ENCODE measurements at places on chromosomes 16 and 17. TPM values are rescaled to one million over a fixed set of nuclear protein-coding genes. Genes with fewer than 3 reads are reported as not detected.
A peak's percentile ranks its signal among the peaks of the same experiment; 100 is the strongest.

- no peak overlapping the region for H3K4me3 ChIP-seq
- DNase-seq: no peak
- H3K27me3 ChIP-seq: no peaks in the 10 kb centered on the region
- no peak overlapping the region for H3K27ac ChIP-seq
Observed at GRCh38 chr16:56204816-56205215, 13.5 kb downstream of the GNAO1 start.

DNA sequence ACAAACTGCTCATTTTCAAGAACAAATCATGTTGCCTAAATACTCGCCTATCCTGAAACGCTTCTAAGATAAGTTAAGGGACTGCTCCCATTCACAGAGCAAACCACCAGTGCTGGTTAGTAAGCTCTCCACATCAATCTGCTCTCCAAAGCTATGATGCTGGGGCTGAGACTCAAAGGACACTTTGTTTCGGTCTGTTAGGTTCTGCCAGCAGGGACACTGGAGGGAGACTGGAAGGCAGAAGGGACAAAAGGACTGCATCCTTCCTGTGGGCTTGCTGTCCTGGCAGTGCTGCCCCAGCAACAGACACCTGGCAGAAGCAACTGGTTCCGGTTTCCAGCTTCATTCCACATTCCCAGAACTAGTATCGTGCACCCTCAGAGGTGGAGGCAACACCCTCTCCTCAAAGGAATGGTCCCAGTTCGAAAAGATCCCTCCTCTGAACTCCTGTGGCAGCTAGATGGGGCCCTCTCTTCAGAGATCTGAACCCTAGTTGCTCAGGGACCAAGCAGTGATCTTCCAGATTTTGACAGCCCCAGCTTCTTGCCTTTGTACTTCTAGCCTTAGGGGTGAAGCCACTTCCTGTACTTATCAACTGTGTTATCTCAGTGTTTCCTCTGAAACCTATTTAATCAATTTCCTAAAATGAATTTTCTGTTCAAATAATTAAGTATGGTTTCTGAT is 73.4 kb upstream of the GSG1L start:
- peaks cover 55% of the 10 kb centered on the region for H3K36me3 ChIP-seq
- peak overlapping the region; percentile 84 for H3K27ac ChIP-seq
- peaks cover 47% of the 10 kb centered on the region for H3K4me1 ChIP-seq
- no peak overlapping the region for H3K4me3 ChIP-seq

DNA sequence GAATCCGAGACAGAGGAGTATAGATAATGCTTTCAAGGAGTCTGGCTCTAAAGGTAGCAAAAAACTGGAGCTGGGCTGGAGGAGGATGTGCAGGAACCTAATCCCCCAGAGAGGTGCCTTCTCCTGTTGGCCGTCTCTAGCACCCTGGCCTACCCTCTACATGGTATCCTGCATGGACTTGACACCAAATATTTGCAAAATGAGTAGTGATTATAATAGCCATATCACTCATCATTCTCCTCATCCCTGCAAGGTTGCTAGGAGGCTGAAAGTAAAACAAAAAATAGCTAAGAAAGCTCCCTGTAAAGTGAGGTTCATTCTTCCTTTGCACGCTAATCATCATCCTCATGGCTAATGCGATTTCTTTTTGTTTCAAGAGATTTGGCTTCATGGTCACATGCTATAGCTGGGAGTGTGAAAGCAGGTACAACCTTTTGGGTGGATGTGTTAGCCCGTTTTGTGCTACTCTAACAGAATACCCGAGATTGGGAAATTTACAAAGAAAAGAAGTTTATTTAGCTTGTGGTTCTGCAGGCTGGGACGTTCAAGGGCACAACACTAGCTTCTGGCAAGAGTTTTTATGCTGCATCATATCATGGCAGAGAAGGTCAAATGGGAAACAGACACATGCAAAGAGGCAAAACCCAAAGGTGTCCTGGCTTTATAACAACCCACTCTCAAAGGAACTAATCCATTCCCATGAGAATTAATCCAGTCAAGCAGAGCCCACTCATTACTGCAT is 27.1 kb upstream of the CIITA start:
- peaks cover 20% of the 10 kb centered on the region for H3K27me3 ChIP-seq
- H3K27ac ChIP-seq: no peak overlapping the region
- DNase-seq: no peak
- no peaks in the 10 kb centered on the region for H3K36me3 ChIP-seq
- no peak overlapping the region for H3K4me3 ChIP-seq
- H3K4me1 ChIP-seq: peaks cover 10% of the 10 kb centered on the region

DNA sequence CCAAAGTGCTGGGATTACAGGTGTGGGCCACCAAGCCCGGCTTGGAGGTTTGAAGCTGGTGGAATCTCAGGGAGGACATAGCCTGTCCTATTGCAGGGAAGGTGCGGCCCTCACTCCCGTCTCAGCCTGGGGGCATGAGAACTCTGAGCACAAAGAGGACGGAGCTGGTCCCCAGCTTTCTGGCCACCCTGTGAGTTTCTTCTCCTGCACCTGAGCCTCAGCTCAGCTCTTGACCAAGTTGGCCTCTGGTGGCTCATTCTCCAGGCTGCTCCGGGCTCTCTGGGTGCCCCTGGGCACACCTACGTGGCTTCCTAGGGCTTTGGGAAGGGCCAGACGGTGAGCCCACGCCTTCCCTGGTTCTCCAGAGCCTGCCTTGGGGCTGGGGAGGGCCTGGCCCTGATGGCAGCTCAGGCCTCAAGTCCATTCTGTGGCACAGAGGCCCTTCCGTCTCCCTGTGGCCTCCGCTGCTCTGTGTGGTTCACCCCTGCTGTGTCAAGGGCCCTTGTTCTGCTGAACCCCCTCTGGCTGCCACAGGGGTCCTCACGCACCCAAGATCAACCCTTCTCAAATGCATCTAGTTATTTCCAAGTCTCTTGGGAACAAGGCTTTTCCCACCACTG is 6.9 kb upstream of the FASN start:
- H3K27ac ChIP-seq: peak overlapping the region; percentile 96
- H3K4me3 ChIP-seq: peak overlapping the region; percentile 89
- no peak for DNase-seq
- no peaks in the 10 kb centered on the region for H3K27me3 ChIP-seq
- H3K36me3 ChIP-seq: peaks cover 1% of the 10 kb centered on the region

DNA sequence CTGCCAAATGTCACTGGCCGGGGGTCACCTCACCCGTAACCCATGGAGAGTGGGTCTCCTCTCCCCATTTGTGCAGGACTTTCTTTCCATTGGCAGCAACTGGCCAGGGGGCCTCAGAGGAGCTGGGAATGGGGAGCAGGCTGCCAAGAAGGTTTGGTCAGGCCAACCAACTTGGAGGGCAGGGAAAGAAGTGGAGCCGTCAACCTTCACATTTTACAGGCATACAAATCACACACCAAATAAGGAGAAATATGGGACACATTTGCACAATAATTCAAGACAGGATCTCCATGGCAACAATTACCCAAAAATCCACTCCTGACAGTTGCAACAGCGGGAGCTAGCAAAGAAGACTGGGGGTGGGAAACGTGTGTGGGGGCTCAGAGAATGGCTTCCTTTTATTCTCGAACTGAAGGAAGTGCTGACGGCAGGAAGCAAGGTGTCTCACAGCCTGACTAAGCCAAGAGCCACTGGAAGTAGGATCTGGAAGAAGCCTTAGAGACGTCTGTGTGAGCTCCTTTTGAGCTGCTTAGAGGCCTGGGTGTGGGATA is 20.9 kb downstream of the RPRML start:
- H3K36me3 ChIP-seq: peaks cover 15% of the 10 kb centered on the region
- peaks cover 5% of the 10 kb centered on the region for H3K4me1 ChIP-seq
- no peak overlapping the region for H3K4me3 ChIP-seq
- H3K27ac ChIP-seq: no peak overlapping the region
- no peaks in the 10 kb centered on the region for H3K27me3 ChIP-seq

GRCh38 chr17:82121246-82121645 is 23.2 kb upstream of the FASN start:
- DNase-seq: no peak
- H3K4me1 ChIP-seq: peaks cover 34% of the 10 kb centered on the region
- no peaks in the 10 kb centered on the region for H3K27me3 ChIP-seq
- peaks cover 5% of the 10 kb centered on the region for H3K36me3 ChIP-seq
- no peak overlapping the region for H3K4me3 ChIP-seq
- H3K27ac ChIP-seq: no peak overlapping the region

- H3K4me1 ChIP-seq: peaks cover 22% of the 10 kb centered on the region
- no peak for DNase-seq
Observed at GRCh38 chr17:8413328-8413727, 15.7 kb upstream of the RNF222 start.

GRCh38 chr17:7651097-7651664 is 455 bp downstream of the ATP1B2 start:
- no peak overlapping the region for H3K27ac ChIP-seq
- H3K4me3 ChIP-seq: peak overlapping the region; percentile 56
- H3K4me1 ChIP-seq: peaks cover 14% of the 10 kb centered on the region
- H3K36me3 ChIP-seq: no peaks in the 10 kb centered on the region

- H3K27ac ChIP-seq: peak overlapping the region; percentile 82
- no peak for DNase-seq
- peak overlapping the region; percentile 88 for H3K4me3 ChIP-seq
- H3K4me1 ChIP-seq: peaks cover 26% of the 10 kb centered on the region
- H3K36me3 ChIP-seq: peaks cover 39% of the 10 kb centered on the region
Observed at GRCh38 chr16:30958175-30959079, 873 bp downstream of the SETD1A start.

Gene ANKRD11
- total RNA-seq: 133 TPM

Gene TBC1D3
- not detected for total RNA-seq

Gene RHOT1
- 22.9 TPM for total RNA-seq
